ENCODE measurements at places on chromosomes 5 and 9. TPM values are rescaled to one million over a fixed set of nuclear protein-coding genes. Genes with fewer than 3 reads are reported as not detected.

- H3K4me3 ChIP-seq = no peak overlapping the region
- H3K27me3 ChIP-seq = peaks cover 3% of the 10 kb centered on the region
- no peak for DNase-seq
- no peak overlapping the region for H3K27ac ChIP-seq
- H3K36me3 ChIP-seq = no peaks in the 10 kb centered on the region
- no peaks in the 10 kb centered on the region for H3K4me1 ChIP-seq
These were observed 218.8 kb upstream of the WWC1 start for GRCh38 chr5:168072665-168073064.

Gene IFT74
- polyA plus RNA-seq = 20.8 TPM

DNA sequence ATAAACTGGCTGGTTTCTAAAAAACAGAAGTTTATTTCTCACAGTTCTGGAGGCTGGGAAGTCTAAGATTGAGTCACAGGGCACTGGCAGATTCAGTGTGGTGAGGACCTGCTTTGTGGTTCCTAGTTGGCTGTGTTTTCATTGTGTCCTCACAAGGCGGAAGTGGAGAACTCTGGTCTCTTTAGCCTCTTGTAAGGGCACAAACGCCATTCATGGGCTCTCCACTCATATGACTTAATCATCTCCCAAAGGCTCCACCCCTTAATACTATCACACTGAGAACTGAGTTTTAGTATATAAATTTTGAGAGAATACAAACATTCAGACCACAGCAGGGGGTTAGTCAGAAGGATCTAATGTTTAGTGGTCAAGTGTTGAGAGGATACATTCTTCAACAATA is 208.2 kb downstream of the SEC61B start:
- no peaks in the 10 kb centered on the region for H3K27me3 ChIP-seq
- no peak overlapping the region for H3K27ac ChIP-seq
- H3K4me3 ChIP-seq = no peak overlapping the region
- no peaks in the 10 kb centered on the region for H3K4me1 ChIP-seq
- DNase-seq = no peak

Gene SLC36A3
- polyA plus RNA-seq = not detected

GRCh38 chr5:149546974-149547373 is 4.3 kb downstream of the CSNK1A1 start:
- peaks cover 43% of the 10 kb centered on the region for H3K36me3 ChIP-seq
- H3K4me1 ChIP-seq = peaks cover 30% of the 10 kb centered on the region
- H3K27me3 ChIP-seq = no peaks in the 10 kb centered on the region
- no peak overlapping the region for H3K4me3 ChIP-seq

DNA sequence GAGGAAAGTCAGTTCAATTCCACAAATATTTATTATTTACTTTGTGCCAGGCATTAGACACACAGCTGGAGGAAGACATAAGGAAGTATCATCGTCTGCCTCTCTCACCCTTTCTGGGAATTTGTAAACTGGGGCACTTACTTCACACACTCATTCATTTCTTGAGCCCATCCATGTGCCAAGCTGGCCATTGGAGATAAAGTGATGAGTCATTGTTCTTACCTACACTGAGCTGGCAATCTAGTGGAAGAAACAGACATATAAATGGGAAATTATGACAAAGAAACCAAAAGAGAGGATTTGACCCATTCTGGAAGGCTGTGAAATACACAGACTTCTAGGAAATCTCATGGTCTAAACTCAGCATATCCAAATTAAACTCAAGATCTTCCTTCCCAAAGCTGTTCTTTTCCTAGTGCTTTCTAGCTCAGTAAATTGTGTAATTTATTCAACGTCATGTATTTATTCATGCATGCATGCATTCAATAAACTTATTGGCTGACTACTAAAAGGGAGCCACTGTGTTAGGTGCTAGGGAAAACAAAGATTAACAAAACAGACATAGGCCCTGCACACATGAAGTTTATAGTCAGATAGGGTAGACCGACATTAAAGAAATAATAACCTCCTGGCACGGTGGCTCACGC is 65.3 kb downstream of the SH3RF2 start:
- peaks cover 7% of the 10 kb centered on the region for H3K36me3 ChIP-seq
- no peak for DNase-seq
- no peaks in the 10 kb centered on the region for H3K27me3 ChIP-seq
- no peak overlapping the region for H3K27ac ChIP-seq

- H3K4me3 ChIP-seq = no peak overlapping the region
- peak overlapping the region; percentile 68 for H3K27ac ChIP-seq
- H3K36me3 ChIP-seq = no peaks in the 10 kb centered on the region
- H3K4me1 ChIP-seq = peaks cover 34% of the 10 kb centered on the region
These were observed 6.8 kb upstream of the AMACR start for GRCh38 chr5:34014626-34015025.

Gene AQP7
- 40.9 TPM for polyA plus RNA-seq

DNA sequence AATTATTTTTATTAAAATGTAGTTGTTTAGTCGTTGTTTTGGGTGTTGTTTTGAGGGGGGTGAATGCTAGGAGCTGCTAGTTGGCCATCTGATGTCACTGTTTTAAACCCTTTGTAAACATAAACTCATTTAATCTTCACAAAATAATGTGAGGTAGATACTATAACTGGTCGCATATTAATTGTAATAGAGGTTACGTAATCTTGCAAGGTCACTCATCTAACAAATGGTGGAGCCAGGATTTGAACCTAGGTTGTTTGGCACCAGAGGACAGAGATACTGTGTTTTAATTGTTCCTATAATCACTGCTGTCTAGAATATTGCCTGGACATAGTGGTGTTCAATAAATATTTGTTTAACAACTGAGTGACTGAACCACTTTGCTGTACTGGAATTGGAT is 54.4 kb downstream of the LRRTM2 start:
- DNase-seq = no peak
- H3K4me3 ChIP-seq = no peak overlapping the region
- no peaks in the 10 kb centered on the region for H3K4me1 ChIP-seq
- no peak overlapping the region for H3K27ac ChIP-seq
- H3K36me3 ChIP-seq = peaks cover 44% of the 10 kb centered on the region

- H3K4me1 ChIP-seq = no peaks in the 10 kb centered on the region
- H3K36me3 ChIP-seq = no peaks in the 10 kb centered on the region
- no peak for DNase-seq
- no peak overlapping the region for H3K27ac ChIP-seq
- no peaks in the 10 kb centered on the region for H3K27me3 ChIP-seq
- H3K4me3 ChIP-seq = no peak overlapping the region
These were observed 51.1 kb downstream of the STARD4 start for GRCh38 chr5:111461255-111461671.

Gene ROPN1L
- 0.30 TPM for polyA plus RNA-seq

GRCh38 chr9:92494856-92495255 is 12.6 kb upstream of the ASPN start:
- H3K4me1 ChIP-seq = no peaks in the 10 kb centered on the region
- no peak for DNase-seq
- H3K36me3 ChIP-seq = no peaks in the 10 kb centered on the region
- no peak overlapping the region for H3K4me3 ChIP-seq

DNA sequence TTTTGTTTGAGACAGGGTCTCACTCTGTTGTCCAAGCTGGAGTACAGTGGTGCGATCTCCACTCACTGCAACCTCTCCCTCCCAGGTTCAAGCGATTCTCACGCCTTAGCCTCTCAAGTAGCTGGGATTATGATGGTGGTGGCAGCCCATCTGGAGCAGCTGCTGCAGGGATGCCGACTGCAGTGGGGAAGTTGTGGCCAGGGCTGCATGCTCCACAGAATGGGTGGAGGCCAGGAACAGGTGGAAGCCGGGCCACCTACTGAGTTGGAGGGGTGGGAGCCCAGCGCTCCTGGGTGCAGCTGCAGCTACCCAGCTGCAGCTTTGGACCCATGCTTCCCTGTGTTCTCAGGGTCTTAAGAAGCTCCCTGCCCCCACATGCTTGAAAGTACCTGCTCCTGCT is 99.7 kb downstream of the SCAI start:
- DNase-seq = no peak
- no peaks in the 10 kb centered on the region for H3K4me1 ChIP-seq
- H3K36me3 ChIP-seq = peaks cover 4% of the 10 kb centered on the region
- no peak overlapping the region for H3K27ac ChIP-seq

Gene CARD9
- 2.4 TPM for polyA plus RNA-seq

Gene SCGB3A1
- 0.25 TPM for polyA plus RNA-seq

DNA sequence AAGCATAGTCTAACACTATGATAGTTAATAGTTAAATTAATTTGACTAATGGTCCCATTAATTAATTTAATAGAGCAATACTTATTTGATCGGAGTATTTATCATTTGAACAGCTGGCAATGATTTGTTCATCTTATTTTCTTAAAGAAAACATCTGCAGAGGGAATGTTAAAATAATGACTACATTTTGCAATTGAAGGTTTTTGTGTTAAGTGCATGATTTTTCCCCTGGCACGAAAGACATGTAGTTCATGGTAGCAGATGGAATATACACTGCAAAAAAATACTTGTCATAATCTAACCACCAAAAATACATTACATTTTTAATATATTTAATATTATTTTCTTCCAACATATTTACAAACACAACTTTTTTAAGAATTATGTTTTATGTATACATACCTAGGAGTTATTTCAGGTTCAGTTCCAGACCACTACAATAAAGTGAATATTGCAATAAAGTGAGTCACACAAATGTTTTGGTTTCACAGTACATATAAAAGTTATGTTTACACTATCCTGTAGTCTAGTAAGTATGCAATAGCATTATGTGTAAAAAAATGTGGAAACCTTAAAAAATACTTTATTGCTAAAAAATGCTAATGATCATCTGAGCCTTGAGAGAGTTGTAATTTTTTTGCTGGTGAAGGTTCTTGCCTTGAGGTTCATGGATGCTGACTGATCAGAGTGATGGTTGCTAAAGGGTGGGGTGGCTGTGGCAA is 292.6 kb upstream of the DAB2 start:
- DNase-seq = no peak
- H3K27ac ChIP-seq = no peak overlapping the region
- no peaks in the 10 kb centered on the region for H3K4me1 ChIP-seq
- no peak overlapping the region for H3K4me3 ChIP-seq
- H3K36me3 ChIP-seq = no peaks in the 10 kb centered on the region
- H3K27me3 ChIP-seq = no peaks in the 10 kb centered on the region

GRCh38 chr5:177403792-177404640 is 3.6 kb upstream of the PFN3 start:
- no peaks in the 10 kb centered on the region for H3K36me3 ChIP-seq
- H3K27me3 ChIP-seq = peaks cover 85% of the 10 kb centered on the region
- peak; percentile 77 for DNase-seq
- peak overlapping the region; percentile 46 for H3K4me3 ChIP-seq

DNA sequence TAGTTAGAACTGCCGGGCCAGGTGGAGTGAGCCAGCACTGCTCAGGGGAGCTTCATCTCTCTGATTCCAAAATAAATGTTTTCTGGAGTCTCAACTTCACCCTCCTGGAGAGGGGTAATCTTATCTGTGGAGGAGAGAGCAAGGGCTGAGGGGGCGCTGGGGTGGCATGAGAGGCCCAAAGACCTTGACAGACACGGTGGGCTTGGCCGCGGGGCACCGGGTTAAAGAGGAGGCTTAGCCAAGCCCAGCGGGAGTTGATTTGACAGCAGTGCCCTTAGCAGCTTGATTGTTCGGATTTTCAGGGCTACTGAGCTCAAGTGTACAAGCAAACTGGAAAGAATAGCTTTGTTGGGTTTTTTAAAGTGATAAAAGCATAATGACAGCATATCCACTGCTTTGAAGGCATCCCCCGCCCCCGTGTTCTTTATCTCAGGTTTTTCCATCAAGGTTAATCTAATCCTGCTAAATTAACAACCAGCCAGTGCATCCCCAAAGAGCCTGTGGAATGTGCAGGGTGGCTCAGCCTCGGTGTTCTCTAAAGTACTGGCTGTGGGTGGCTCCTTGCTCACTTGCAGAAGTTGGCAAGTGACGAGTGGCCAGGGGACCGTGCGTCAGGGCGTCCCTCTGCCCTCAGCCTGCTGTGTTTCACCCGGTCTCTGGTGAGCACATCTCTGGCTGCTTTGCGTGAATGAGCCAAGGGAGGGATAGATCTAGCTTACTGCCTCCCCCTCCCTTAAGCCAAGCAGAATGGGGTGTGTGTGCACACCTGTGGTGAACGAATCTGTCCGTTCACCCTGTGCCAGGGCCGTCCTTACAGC is 5.5 kb downstream of the QRFP start:
- no peaks in the 10 kb centered on the region for H3K4me1 ChIP-seq
- peaks cover 65% of the 10 kb centered on the region for H3K36me3 ChIP-seq
- no peak overlapping the region for H3K27ac ChIP-seq
- no peak overlapping the region for H3K4me3 ChIP-seq
- no peaks in the 10 kb centered on the region for H3K27me3 ChIP-seq

Gene SLC6A19
- polyA plus RNA-seq = 295 TPM

Gene PCDHGA12
- 0.81 TPM for polyA plus RNA-seq

DNA sequence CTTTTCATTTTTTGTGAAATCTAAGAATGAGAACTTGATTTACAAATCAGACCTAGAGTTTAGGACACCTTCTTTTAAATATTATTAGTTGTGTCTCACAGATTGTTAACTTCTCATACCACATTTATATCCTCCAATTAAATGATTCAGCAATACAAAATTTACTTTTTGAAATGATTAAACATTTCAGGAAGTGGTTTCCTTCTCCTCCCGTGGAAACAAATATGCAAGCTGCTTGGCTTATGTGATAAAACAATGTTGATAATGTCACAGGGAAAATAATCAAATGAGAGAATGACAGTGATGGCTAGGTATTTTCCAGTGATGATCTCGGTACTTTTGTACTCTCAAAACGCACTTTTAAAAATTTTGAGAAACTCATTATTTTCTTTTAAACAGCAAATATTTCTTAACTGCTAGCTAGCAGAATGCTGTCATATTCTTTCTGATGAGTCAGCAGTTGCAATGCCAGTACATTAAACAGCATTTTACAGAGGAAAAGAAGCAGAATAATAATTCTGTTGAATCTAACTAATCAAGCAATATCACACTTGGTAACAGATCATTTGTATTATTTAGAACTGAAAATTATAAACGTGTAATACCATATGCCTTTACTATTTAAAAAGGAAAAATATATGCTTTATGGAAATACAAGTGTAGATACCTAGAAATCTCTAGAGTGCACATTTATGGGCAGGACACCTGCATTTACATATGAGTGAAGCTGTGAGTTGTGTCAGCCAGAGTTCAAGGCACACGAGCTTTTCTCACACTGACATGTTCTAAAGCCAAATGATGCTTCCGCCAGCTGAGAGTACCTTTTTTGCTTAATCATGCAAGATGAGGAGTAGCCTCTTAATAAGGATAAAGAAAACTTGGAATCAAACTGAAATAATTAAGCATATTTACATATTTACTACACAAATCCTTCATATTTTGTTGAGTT is 53.6 kb upstream of the CDH18 start:
- H3K36me3 ChIP-seq = no peaks in the 10 kb centered on the region
- H3K4me3 ChIP-seq = no peak overlapping the region
- no peaks in the 10 kb centered on the region for H3K4me1 ChIP-seq
- H3K27me3 ChIP-seq = no peaks in the 10 kb centered on the region

- no peaks in the 10 kb centered on the region for H3K27me3 ChIP-seq
- H3K4me3 ChIP-seq = no peak overlapping the region
- no peaks in the 10 kb centered on the region for H3K4me1 ChIP-seq
- no peak overlapping the region for H3K27ac ChIP-seq
- no peak for DNase-seq
- no peaks in the 10 kb centered on the region for H3K36me3 ChIP-seq
These were observed 22.3 kb upstream of the OMD start for GRCh38 chr9:92446536-92446935.
